Suppressor macrophage treated with lipopolysaccharide for 1 hour (primary cell): ENCODE measurements at places on chromosomes 2 and 18.

DNA sequence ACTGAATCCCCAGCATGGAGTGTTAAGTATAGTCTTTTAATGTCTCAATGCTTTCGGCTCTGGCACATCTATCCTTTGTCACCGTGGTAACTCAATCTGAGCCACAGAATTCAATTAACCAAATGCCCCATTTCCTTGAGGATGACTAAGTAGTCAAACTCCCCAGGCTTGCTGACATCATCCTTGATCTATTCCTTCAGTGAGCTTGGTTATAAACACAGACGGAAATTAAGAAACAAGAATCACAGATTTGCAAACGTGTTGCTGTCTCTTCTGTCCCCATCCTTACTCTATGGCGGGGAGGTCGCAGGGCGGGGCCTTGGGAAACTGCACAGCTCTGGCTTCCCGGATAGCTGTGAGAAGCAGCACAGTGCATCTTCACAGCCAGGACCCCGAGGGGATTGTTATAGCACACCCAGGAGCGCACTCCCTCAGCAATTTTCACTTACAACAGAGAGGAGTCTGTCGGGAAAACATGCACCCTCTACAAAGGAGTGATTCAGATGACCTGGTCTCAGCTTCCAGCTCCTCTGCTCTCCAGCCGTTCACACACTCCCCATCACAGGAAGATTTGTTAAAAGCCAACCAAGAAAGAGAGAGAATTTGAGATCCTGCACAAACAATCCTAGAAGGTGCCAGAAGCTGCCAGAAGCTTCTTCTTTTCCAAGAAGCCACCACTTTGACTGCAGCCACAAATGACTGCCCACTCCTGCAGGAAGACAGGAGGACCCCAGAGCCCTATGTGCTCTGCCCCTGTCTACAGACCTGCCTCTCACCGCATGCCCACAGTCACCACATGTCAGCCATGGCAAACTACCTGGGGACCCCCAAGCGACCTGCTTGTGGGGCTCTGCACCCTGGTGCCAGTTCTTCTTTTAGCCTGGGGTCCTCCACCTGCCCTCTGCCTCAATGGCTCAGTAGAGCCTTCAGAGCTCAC is 44.9 kb upstream of the YWHAQ start:
- DNase-seq, result peak; percentile 56

GRCh38 chr2:217031445-217031844 is 171.6 kb upstream of the TNP1 start:
- no peak for DNase-seq

GRCh38 chr2:196925051-196925767 is 1.3 kb downstream of the PGAP1 start:
- no peak for DNase-seq

DNA sequence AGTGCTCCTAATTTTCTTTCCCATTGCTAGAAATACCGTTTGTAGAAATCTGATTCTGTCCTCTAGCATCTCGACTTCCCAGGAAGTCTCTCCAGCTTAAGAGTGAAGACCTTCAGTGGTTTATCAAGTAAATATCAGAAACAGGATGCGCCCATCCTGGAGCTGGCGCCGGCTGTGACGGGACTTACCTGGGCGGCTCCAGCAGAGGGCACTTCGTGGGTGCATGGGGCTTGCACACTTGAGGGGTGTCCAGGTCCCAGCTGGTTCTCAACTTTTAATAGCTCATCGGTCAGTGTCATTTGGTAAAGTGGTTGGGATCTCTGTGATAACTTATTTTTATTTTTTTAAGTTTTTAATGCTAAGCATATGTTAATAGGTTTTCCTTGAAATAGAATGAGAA is 167.0 kb upstream of the TPO start:
- no peak for DNase-seq

- no peak for DNase-seq
These were observed 244.2 kb upstream of the BOD1L2 start for GRCh38 chr18:56902653-56903052.
